ENCODE measurements at places on chromosomes 12 and 14.

DNA sequence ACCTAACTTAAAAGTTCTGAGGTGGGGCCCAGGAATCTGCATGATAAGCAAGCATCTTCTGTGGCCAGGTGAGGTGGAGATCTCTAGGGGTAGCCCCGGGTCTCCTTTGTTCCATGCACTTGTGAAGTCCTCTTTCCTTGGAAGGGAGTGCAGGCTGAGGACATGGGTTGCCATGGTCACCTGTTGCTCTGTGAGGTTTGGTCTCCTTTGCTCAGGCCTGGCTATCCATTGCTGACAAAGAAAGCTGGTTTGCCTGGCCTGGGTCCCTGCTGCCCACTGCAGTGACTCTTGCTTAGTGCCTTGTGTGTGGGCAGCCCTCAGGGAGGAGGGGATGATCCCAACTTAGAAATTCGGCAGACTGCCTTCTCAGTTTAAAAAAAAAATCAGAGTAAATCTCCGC is 11.1 kb downstream of the NRXN3 start:
- no peak for DNase-seq

GRCh38 chr12:15556411-15557102 is 232.6 kb downstream of the EPS8 start:
- no peak for DNase-seq

DNA sequence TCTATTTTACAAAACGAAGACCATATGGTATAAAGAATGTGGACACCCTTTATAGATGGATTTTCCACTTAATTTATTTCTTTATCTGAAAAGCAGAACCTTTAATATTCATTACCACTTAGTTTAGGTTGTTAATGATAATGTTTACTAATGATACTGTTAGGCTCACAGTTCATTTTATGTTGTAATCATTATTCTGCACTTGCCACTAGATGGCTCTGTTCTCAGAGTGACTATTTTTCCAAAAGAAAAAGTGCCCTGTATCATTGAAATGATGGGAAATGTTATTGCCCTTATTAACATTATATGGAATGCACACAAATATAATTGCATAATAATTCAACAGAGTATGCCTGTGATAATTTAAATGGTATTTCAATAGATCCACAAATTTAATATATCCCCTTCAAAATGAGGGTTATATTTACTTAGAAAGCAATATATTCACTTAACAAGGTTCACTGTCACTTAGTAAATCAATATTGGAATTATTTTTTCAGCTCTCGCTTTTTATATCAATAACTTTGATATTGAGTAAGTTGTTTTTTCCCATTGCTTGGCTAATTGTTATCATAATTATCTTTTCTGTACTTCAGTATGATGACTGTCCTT is 95.7 kb downstream of the PDE3A start:
- no peak for DNase-seq

GRCh38 chr12:29071099-29071498 is 78.0 kb upstream of the FAR2 start:
- DNase-seq: no peak

DNA sequence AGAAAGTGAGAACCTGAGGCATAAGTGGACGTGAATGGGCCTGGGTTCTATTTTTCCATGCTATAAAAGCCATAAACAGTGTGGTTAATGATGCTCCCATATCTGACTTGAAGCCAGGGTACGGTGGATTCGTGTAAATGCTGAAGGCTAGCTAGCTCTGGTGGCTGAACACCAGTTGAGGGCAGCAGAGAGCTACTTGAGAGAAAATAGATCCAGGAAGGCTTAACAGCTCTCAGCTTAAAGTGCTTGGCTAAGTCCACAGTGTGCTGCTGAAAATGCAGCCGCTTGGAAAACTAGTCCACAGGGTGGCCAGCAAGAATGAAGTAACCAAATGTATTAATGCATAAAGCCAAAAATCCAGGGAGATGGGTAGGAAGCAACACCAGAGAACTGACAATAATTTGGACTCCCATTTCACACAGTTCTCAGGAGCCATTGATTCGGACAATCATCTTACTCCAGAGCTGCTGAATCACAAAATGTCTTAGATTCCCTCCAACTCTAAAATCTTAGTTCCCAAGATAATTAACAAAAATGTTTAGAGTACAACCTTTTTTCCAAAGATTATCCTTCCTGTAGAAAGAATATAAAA is 15.0 kb upstream of the FOXG1 start:
- peak; percentile 39 for DNase-seq

DNA sequence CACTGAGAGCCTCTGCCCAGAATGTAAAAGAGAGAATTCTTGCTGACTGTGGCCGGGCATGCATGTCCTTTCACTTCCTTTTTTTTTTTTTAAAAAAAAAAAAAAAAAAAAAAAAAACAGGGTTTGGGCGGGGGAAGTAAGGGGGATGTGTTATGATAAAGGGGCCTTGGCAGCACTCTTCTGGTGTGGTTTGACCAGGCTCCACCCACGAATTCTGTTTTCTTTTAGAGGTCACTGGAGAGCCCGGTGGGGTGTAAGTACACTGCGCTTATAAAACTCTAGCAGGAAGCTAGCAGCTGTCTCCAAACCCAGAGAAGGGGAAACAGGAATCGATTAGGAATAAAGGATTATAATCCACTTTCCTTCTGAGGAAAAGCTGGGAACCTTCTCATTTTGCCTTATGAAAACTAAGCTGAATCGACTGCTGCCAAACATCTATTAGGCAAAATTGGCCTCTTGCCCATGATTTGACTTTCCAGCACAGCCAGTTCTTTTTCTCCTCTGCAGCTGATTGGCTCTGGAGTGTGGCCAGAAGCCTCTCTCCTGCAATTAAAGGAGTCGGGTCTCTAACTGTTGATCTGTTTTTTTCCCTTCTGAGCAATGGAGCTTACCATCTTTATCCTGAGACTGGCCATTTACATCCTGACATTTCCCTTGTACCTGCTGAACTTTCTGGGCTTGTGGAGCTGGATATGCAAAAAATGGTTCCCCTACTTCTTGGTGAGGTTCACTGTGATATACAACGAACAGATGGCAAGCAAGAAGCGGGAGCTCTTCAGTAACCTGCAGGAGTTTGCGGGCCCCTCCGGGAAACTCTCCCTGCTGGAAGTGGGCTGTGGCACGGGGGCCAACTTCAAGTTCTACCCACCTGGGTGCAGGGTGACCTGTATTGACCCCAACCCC is 27.7 kb upstream of the HIGD1C start:
- peak; percentile 96 for DNase-seq
